ENCODE measurements at places on chromosomes 4 and X. TPM values are rescaled to one million over a fixed set of nuclear protein-coding genes. Genes with fewer than 3 reads are reported as not detected.

SLC9B1 gene
- not detected for total RNA-seq

DNA sequence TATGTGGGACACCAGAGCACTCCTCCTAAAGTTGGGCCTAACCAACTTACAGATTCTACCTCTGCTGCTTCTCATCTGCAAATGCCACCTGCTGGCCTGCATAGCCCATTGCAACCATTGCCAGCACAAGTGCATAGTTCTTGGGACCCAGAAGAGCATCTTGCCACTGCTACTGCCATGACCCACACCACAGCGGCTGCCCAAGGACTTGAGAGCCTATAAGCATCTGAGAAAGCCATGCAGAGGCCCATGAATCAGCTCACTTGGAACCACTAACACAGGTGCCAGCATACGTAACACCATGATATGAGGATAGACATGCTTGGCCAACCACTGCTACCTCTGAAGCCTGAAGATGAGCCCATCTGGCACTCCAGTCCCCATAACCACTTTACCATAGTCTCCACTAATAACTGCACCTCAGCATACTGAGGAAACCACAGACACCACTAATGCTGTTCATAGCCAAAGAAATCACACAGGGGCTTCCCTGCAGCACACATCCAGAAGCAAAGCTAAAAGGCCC, 258.1 kb upstream of the AGTR2 start:
- DNase-seq: no peak

DNA sequence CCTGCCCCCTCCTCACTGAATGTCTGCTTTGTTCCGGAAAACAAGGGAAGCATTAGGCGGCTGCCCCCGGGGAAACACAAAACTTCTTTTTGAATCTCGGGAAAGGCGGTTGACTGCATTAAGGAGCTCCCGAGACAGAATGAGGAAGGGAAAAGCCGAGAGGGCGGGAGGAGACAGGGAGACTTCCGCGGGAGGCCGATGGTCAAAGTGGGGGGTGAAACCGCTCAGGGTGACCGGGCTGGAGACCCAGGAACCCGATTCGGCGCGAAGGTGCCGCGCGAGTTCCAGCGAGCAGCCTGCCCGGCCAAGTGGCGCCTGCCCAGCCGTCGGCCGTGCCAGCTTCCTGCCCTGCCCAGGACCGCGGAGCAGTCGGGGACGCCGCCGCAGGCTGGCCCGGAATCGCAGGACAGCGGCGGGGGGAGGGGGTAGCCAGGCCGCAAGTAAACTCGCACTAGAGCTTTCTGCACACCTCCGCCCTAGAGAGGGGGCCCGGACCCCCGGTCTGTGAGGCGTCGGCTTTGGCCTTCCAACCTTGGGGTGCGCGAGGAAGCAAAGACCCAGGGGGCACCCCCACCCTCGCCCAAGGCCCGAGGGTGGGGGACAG, 55.1 kb upstream of the BCOR start:
- peak; percentile 77 for DNase-seq

ETDA gene
- not detected for total RNA-seq

Data from sigmoid colon (tissue), 7 donors.